ENCODE measurements at places on chromosomes 12 and 14.

DNA sequence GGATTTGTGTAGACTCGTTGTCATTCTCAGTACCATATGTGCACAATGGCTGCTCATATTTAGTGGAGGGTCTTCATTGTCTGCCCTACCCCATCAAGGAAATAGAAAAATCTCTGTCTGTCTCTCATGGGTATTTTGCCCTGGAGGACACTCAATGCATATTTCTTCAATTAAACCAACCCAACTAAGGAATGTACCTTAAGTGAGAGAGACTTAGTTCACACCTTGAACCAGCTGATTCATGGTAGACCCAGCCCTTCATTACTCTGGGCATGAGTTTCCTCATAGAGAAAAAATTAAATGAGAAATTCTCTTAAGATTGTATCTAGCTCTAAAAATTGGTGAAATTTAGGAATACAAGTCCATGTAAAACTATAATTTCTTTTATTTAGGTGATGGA is 107.1 kb upstream of the PLEKHG7 start:
- DNase-seq = no peak

GRCh38 chr12:95820096-95820703 is 29.6 kb upstream of the NTN4 start:
- DNase-seq = no peak

GRCh38 chr12:105670672-105671071 is 340.2 kb downstream of the C12orf75 start:
- no peak for DNase-seq

- peak; percentile 74 for DNase-seq
Measured at GRCh38 chr12:58529897-58530741, 390.2 kb downstream of the LRIG3 start.

- no peak for DNase-seq
Measured at GRCh38 chr12:92300777-92301176, 155.1 kb upstream of the BTG1 start.

GRCh38 chr12:50606675-50607375 is 102.0 kb downstream of the DIP2B start:
- DNase-seq = no peak

DNA sequence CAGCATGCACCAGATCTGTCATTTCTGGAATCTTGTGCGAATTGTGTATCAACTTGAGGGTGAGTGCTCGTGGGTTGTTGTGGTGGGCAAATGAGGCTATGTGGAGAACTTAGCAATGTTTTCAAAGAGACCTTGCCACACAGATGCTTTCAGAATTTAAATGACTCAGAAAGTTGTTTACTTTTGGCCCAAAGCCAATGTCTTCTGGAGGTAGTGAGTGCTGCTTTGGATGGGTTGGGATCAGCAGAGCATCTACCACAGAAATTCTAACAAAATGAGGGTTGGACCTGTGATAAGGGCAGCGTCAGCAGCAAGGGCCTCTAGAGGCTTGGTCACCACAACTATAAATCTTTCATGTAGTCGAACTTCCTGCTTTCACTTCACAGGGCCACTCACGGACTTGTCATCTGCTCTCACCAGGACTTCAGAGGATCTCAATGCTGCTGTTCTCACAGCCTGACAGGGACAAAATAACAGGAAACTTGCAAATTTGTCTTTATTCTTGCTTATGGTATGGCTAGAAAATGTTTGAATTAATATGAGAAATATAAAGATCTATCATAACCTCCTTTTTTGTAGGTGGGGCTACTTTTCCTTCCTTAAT is 111.4 kb downstream of the DACT1 start:
- peak; percentile 87 for DNase-seq

- no peak for DNase-seq
Measured at GRCh38 chr12:131223171-131223761, 269.6 kb downstream of the ADGRD1 start.

GRCh38 chr12:28234444-28234843 is 44.2 kb downstream of the CCDC91 start:
- no peak for DNase-seq

DNA sequence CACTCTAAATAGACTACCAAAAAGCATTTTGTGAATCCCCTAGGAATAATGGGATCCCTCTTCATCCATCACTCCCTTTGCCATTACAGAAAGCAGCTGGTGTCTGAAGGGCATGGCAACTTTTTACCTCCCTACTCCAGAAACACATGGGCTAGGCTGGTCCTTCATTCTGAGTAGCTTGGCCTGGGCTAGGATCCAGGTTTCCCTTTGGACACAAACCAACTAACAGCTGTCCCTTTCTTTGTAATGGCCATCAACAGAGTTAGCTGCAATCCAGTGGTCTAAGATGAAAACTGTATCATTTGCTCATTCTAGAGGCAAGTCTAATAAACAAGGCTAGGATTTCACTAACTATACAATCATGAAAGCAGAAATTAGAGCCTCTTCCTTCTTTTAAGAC is 7.4 kb downstream of the GRIN2B start:
- DNase-seq = no peak

DNA sequence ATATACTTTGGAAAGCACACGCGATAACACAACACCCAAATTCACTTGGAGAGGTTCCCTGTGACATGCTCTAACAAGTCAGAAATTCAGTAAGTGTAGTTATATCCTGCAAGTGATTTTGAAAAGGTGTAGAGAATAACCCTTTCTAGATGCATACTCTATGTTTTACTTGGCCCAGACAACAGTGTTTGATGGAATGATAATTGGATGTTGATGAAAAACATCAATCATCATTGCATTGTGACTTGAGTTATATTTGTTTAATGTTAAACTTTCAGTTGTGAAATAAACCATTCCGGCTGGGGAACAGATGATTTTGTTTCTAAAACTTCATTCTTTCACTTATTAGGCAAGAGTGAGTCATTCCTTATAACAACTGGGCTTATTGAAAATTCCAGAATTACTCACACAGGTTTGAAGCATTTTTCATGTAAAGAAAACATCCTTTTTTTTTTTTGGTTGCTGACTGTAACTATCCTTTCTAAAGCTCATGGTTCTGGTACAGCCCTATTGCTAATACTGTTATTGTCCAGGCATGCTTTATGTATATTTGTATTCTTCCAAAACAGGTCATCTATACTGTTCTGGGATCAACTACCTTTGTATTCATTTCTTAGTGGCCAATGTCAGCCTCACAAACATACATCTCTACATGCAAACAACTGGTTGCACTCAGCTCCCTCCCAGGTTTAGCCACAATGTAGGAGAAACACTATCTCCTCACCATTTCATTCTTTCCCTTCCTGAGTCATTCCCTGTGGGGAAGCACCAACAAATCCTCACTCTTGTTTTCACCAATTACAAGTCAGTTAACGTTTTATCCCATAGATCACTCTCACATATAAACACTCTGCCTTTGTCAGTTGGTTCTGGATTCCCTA is 121.2 kb upstream of the LRIG3 start:
- peak; percentile 81 for DNase-seq

DNA sequence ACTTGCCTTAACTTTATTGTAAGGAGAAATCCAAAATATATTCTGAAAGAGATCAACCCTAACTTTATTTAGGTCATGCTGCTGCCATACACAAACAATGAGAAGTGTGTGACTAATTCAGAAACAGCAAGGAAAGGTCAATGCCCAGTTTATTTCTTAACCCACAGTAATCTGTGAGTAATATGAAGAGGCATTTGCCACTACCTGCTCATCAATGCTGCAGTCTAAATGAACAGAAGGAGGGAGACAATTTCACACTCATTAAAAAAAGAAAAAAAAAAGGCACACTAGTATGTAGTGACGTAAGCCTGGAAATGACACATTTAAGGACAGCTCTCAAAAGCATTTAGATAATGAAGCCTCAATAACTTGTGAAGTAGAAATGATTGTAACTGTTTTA is 90.5 kb upstream of the FOXN3 start:
- DNase-seq = peak; percentile 84

DNA sequence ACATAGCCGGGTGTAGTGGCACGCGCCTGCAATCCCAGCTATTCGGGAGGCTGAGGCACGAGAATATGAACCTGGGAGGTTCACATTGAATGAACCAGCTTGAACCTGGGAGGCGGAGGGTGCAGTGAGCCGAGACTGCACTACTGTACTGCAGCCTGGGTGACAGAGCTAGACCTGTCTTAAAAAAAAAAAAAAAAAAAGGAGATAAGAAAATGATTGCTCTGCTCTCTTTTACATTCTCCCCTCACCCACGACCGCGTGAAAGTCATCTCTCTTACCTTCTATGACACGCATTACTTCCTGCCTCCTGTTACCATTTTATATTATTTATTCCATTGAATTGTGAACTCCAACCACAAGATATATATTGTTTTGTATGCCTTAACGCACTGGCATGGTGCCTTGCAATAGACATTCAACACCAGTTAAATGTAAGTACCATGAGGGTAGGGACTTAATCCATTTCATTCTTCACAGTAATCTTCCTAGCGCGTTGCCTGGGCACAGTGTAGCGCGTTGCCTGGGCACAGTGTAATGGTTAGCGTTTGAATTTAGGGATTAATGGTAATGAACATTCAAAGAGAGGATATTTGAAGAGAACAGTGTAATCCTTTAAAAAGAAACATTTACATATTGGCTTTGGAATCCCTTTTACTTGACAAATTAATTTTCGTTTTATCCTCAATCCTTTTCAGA is 2.7 kb downstream of the RAP1B start:
- DNase-seq = no peak

DNA sequence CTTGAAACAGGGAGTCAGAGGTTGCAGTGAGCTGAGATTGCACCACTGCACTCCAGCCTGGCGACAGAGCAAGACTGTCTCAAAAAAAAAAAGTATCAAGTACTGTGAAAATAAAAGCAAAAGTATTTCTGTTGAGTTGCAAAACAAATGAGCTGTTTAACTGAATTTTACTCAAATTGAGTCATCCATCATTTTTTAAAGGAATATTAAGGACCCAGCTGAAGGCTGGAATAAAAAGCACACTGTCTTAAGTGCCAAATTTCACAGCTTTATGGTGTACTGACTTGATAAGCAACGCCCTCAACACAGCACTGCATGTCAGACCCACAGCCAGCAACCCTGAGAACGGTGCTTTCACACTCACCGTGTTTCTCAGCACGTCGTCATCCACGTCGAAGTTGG is 57.9 kb downstream of the AMN start:
- DNase-seq = no peak

DNA sequence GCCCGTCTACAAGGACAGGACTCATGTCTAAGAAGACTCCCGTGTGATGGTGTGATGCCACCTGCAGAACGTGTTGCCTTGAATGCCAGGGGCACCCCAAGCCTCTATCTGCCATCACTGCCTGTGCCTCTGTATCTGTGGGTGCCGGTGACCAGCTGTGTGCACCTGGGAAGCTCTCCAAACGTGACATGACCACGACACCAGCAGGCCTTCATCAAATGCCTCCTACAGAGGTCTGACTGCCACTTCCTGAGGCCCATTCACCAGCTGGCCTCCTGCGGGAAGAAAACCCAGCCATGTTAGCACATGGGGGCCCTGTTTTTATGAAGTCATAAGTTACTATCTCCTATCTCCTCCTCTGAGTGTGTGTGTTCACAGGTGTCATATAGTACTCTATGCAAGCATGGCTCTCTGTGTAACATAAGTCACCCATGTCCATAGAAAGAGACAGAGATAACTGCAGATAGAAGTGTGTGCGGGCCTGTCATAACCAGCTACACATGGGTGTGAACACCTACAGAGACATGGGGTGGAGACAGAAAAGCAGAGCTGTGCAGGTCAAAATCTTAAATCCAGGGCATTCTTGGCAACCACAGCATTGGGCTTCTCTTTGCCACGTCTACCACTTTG is 18.3 kb upstream of the SERPINA4 start:
- no peak for DNase-seq

DNA sequence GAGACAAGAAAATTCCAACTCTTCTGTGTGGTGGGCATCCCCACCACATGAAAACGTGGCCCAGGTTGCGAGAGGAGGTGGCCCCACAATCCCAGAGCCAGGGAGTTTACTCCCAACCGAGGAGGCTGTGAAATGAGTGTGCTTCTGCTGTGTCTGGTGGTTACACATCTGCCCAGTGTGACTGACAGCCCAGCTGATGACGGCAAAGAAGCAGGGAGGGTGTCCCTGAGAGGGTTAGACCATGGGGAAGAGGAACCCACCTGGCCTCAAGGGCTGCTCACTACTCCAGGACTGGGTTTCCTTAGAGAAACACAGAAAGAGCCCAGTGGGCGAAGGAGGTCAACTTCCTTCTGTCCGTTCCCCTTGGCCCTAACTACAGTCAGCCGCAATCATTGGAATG is 24.6 kb downstream of the ZFP36L1 start:
- DNase-seq = no peak

GRCh38 chr12:119936705-119937311 is 52.2 kb upstream of the BICDL1 start:
- DNase-seq = no peak

GRCh38 chr12:112796067-112796466 is 4.5 kb downstream of the RPH3A start:
- no peak for DNase-seq

DNA sequence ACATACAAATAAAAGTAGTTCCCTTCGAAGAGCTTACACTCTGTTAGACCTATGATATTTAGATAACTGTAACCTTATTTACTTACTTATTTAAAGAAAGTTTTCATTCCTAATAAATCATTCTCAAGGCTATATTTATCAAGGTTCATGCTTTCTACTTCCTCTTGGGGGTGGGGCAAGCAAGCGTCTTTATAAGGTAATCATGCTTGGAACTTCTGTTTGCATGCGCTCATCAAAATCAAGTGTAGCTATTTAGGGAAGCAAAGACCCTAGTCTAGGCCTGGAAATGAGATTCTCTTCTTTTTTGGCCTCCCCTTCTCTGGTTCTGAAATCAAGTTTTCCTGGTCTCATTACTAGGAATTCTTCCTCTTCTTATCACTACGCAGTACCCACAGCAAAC is 766 bp downstream of the RERG start:
- no peak for DNase-seq

DNA sequence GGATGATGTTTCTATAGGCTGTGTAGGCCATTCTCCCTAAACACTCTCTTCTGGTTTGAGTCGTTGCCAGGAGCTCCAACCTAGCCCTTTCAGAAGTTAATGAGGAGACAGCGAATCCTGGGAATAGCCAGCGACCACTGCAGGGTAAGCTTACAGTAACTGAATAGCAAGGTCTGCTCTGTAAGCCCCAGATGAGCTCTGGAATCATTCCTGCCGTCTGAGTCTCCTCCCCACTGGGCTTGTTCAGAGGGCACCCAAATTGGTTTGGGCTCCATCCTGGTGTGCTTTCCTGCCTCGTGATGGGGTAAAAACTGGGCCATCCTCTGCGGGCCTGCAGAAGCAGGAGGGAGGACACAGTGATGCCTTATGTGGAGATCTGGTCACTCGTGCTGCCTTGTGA is 43.3 kb upstream of the EMP1 start:
- DNase-seq = no peak

- peak; percentile 10 for DNase-seq
Measured at GRCh38 chr12:47356129-47356700, 276.5 kb upstream of the AMIGO2 start.

DNA sequence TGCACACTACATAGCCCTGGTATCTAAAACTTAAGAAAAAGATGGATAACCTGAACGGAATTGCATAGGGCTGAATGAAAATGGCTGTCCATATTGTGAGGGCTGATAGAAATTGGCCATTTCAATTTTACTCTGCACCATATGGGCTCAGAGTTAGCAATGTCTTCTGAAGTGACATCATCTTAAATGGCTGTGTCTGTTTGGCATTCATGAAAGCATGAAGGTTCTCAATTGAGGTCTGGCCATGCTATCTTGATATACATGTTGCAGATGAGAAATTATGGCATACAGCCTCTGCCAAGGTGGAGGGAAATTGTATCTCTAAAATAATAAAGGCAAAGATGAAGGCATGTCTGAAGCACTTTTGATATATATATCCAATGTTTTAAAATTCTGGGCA is 226.0 kb upstream of the PDE3A start:
- no peak for DNase-seq
